ENCODE measurements at places on chromosomes 11 and 22.
A peak's percentile ranks its signal among the peaks of the same experiment; 100 is the strongest.

- no peak for DNase-seq
Observed at GRCh38 chr11:72024069-72024754, 25.5 kb downstream of the IL18BP start.

DNA sequence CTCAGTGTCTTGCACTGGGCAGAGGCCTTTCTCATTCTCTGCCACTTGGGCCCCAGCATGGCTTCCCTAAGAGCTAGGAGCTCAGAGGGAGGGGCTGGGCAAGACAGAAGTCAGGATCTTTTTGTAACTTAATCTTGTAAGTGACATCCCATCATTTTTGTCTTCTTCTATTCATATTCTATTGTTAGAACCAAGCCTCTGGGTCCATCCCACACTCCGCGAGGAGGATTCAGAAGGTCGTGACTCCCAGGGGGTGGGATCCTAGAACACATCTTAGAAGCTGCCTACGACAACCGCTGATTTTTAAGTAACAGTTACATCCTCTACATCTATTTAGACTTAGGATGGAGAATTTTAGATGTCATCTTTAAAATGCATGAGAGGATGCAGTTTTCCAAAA lies 1.5 kb upstream of the IL17RA start:
- no peak for DNase-seq

- DNase-seq: no peak
Observed at GRCh38 chr11:41613326-41613725, 153.9 kb upstream of the LRRC4C start.

- no peak for DNase-seq
Observed at GRCh38 chr22:19735665-19736510, 12.5 kb downstream of the GP1BB start.

DNA sequence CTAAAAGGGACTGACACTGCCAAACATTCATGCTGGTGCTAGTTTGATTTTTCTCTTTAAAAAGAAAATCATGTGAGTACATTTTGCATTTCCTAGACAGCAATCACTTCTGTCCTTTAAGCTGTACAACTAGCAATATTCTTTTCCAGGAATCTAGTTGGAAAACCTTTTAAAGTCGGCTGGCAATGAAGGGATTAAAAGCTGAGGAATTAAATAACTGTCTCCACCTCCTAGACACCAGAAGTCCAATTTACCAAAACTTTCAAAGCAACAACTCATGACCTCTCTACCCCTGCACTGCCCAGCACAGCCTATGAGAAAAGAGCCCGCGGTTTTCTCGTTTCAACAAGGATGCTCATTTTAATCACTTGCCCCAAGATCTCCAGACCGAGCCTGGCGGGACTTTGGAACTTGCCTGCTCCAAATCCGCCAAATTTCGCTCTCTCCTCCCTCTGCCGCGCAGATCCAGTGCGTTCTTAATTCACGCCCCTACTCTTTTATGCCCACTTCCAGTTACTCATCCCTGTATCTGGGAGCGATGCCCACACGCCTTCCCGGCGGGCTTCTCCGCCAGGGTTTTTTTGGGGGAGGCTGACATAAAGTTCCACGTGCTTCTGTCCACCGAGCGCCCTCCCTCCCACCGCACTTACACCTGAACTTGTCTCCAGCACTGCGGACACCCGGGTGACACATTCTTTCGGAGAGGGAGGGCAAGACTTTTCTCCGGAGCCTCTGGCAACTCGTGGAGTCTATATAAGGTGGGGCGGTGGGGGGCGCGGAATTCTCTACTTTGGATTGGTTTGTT lies 2.5 kb downstream of the MPPED2 start:
- DNase-seq: no peak

DNA sequence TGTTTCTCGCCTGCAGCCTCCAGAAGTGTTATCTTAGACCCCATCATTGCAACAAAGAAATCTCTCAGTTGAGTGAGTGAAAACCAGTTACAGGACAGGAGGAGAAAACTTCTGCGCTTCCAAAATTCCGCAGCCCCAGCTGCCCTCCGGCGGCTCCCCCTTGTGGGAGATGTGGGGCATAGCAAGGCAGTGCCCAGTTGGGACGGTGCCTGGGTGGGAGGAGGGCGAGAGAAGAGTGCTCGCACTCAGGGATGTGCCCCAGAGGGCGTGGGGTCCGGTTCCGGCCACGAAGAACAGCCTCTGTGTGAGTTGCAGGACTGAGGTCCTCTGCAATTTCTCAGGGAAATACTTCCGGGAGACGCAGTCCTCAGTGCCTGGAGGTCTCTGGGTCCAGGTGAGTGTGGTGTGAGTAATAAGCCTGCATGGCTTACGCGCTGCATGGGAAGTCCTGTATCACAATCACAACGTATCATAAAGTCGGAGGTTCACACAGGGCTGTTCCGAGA lies 87.0 kb upstream of the BLID start:
- peak; percentile 9 for DNase-seq

GRCh38 chr11:111598559-111598958 lies 3.7 kb upstream of the SIK2 start:
- no peak for DNase-seq
